ENCODE measurements at places on chromosomes 6 and 20. TPM values are rescaled to one million over a fixed set of nuclear protein-coding genes. Genes with fewer than 3 reads are reported as not detected.
A peak's percentile ranks its signal among the peaks of the same experiment; 100 is the strongest.

GRCh38 chr6:16991981-16992629 is 109.7 kb upstream of the STMND1 start:
- DNase-seq, result no peak

GRCh38 chr6:43097502-43097901 is 21.4 kb downstream of the PTK7 start:
- no peak for DNase-seq

Gene AVP
- total RNA-seq, result not detected

GRCh38 chr20:36051318-36052116 is 83.1 kb downstream of the CNBD2 start:
- no peak for DNase-seq

- peak; percentile 70 for DNase-seq
Observed at GRCh38 chr20:62201173-62202082, 18.6 kb downstream of the MTG2 start.

Gene C4B
- 3.7 TPM for total RNA-seq
